ENCODE measurements at places on chromosomes 7 and 10. TPM values are rescaled to one million over a fixed set of nuclear protein-coding genes. Genes with fewer than 3 reads are reported as not detected.

CPXM2 gene
- total RNA-seq, result not detected

LEP gene
- total RNA-seq, result not detected

KMT2C gene
- 29.5 TPM for total RNA-seq

CLDN4 gene
- 0.32 TPM for total RNA-seq

SHH gene
- not detected for total RNA-seq

PPP1R17 gene
- total RNA-seq, result not detected
